ENCODE measurements at places on chromosomes 3 and 15. TPM values are rescaled to one million over a fixed set of nuclear protein-coding genes. Genes with fewer than 3 reads are reported as not detected.

C2CD4B gene
- total RNA-seq = 2.6 TPM

GRCh38 chr3:187971629-187972028 lies 182.3 kb upstream of the LPP start:
- H3K4me1 ChIP-seq = peaks cover 9% of the 10 kb centered on the region
- no peaks in the 10 kb centered on the region for H3K27me3 ChIP-seq
- no peak overlapping the region for H3K27ac ChIP-seq
- H3K4me3 ChIP-seq = no peak overlapping the region
- H3K36me3 ChIP-seq = no peaks in the 10 kb centered on the region
- DNase-seq = no peak

GRCh38 chr3:111811811-111812210 lies 47.3 kb upstream of the PHLDB2 start:
- H3K4me1 ChIP-seq = peaks cover 22% of the 10 kb centered on the region
- no peaks in the 10 kb centered on the region for H3K27me3 ChIP-seq
- H3K4me3 ChIP-seq = no peak overlapping the region
- no peak overlapping the region for H3K27ac ChIP-seq

GRCh38 chr3:113658107-113658506 lies 38.3 kb downstream of the USF3 start:
- peaks cover 40% of the 10 kb centered on the region for H3K36me3 ChIP-seq
- DNase-seq = no peak
- H3K27ac ChIP-seq = no peak overlapping the region
- no peaks in the 10 kb centered on the region for H3K4me1 ChIP-seq

GRCh38 chr3:177618873-177619733 lies 421.8 kb upstream of the TBL1XR1 start:
- no peaks in the 10 kb centered on the region for H3K36me3 ChIP-seq
- H3K27ac ChIP-seq = peak overlapping the region; percentile 44
- no peak for DNase-seq
- peaks cover 34% of the 10 kb centered on the region for H3K4me1 ChIP-seq
- H3K27me3 ChIP-seq = no peaks in the 10 kb centered on the region

- no peaks in the 10 kb centered on the region for H3K27me3 ChIP-seq
- no peak for DNase-seq
- no peaks in the 10 kb centered on the region for H3K4me1 ChIP-seq
Observed at GRCh38 chr3:178629430-178630178, 93.4 kb downstream of the KCNMB2 start.

Data from lower lobe of right lung (tissue), 2 donors.